Left colon (tissue), 2 donors: ENCODE measurements at places on chromosomes 3 and 15. TPM values are rescaled to one million over a fixed set of nuclear protein-coding genes. Genes with fewer than 3 reads are reported as not detected.

GRCh38 chr3:168894214-168894613 lies 769.3 kb downstream of the MECOM start:
- no peak for DNase-seq

DNA sequence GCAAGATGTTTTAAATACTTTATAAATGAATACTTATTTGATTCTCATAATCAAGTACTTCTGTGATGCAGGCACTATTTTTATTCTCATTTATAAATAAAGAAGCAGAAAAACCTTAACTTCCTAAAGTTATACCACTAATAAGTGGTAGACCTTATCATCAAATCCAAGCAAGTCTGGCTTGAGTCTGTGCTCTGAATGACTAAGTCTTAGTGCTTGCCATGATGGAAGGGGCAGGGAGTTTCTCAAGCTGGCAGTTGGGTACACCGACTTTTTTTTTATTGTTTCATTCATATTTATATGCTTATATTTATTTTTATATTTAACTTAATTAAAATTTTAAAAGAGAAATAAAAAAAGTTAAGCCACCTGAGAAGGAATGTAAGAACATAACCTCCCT lies 23.6 kb downstream of the SLMAP start:
- no peak for DNase-seq

PIF1 gene
- 6.0 TPM for total RNA-seq

GRM2 gene
- total RNA-seq: not detected

DNA sequence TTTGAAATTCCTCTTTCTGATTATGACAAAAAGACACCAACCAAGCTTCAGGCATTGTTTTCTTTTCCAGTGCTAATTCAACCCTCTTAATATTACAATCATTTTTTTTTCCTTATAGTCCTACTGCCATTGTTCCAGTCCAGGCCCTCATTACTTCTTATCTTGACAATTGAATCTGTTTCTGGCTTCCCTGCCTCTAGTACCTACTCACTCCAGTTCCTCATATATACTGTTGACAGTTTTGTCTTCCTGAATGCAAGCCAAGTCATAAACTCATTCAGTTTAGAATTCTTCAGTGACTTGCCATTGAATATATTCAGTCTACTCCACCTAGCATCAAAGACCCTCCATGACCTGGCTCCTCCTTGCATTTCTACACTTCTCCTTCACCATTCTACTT lies 507.4 kb downstream of the FGF12 start:
- no peak for DNase-seq

LCTL gene
- total RNA-seq: not detected

DNA sequence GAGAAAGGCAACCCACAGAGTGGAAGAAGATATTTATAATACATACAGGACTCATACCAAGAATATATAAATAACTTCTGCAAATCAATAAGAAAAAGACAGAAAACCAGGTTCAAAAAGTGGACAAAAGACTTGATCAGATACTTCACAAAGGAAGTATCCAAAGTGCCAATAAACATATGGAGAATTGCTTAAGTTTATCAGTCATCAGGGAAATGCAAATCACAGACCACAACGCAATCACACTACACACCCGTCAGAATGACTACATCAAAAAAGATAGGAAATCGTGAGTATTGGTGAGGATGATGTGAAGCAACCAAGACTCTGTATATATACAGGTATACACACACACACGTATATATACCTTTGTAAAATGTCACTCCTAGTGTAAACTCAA lies 180.6 kb downstream of the FAM43A start:
- no peak for DNase-seq

- no peak for DNase-seq
Observed at GRCh38 chr3:106810300-106810875, 566.9 kb upstream of the CCDC54 start.

DNA sequence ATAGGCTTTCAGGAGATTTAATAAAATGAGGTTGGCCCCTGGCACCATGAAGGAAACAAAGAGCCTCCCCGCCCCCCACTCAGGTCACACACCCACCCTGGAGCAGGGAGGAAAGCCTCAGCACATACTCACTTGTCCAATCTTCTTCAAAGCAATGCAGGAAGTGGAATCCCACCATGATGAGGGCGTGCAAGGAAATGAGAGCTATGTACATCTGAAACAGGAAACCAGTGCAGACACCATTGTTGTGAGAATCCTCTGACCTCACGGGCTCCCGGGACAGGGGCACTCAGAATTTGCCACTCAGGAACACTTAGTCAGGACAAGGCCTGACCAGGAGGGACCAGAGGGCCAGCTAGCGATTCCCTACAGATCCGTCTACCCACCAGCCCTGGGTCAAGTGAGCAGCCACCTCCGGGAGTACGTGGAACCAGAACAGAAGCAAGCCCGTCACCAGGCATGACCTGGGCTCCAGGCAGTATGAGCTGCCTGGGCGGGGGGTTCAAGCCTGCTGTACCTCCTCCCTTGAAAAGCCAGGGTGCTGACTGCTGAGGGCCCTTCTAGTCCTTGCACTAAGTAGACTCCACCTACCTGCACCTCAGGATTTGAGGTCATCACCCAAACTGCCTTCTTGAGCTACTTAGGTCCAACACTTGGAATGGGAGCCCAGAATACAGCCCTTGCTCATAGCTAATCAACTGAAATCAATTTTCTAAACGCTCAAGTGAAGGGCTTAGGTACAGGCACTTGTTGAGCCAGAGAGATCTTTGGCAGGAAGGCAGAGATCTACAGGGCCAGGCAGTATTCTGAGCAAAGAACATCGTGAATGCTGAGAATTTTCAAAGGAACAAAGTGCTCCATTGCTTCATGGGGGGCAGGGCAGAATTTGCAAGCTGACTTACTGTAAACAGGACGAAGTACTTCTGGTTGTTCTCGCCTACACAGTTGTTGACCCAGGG lies 42.7 kb downstream of the ZDHHC3 start:
- no peak for DNase-seq

RASGRF1 gene
- 0.18 TPM for total RNA-seq

- no peak for DNase-seq
Observed at GRCh38 chr3:56611364-56611763, 54.4 kb downstream of the CCDC66 start.

NR1D2 gene
- 29.4 TPM for total RNA-seq

DNA sequence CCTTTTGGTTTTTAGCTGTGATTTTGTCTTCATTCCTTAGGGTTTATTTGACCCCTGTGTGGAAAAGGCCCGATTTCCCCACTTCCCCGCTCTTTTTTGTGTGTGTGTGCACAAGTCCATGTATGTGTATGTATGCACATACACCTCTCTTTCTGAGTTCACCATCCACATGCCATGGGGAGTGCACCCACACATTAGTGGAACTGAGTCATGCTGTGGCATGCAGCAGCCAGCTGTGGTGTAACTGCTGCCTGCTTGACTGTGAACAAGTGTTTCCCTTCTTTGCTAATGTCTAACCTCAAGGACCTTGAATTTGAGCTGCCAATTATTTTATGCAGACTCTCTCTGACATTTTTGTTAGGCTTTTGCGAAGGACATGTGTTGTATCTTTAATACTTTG lies 434.9 kb upstream of the TPM1 start:
- no peak for DNase-seq
